CD4-positive, alpha-beta T cell treated with Interleukin-10 for 1 hour (primary cell): ENCODE measurements at places on chromosomes 13 and 19.

- no peak for DNase-seq
Measured at GRCh38 chr19:11401808-11402543, 17.1 kb downstream of the RGL3 start.

DNA sequence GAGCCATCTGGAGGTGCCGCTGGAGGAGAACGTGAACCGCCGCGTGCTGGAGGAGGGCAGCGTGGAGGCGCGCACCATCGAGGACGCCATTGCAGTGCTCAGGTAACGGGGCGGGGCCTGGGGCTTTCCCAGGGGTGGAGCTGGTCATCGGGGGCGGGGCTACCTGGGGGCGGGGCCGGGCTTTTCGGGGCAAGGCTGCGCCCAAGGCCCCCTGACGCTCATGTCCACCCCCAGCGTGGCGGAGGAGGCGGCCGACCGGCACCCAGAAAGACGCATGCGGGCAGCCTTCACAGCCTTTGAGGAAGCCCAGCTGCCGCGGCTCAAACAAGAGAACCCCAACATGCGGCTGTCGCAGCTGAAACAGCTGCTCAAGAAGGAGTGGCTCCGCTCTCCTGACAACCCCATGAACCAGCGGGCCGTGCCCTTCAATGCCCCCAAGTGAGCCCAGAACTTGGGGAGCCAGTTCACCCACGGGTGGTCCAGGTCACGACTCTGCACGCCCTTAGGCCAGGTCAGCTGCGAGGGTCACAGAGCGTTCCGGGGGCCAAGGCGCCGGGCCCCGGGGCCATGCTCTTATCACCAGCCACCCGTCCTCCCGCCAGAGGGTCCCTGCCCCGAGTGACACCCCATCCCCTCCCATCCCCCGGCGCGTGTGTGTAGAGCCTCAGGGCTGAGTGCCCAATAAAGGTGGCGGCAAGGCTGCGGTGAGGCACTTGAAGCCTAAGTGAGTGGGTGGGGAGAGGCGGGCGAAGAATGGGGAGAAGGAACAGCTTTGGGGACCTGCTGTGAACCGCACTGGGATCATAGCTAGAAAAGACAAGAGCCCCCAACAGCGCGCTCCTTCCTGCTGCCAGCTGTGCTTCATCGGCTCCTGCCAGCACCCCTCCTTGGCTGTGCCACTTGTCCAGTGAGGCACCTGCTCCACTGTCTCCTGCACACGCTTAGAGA is 10.7 kb downstream of the CCDC124 start:
- no peak for DNase-seq

- DNase-seq, result no peak
Measured at GRCh38 chr13:41654796-41655195, 197.4 kb downstream of the RGCC start.

DNA sequence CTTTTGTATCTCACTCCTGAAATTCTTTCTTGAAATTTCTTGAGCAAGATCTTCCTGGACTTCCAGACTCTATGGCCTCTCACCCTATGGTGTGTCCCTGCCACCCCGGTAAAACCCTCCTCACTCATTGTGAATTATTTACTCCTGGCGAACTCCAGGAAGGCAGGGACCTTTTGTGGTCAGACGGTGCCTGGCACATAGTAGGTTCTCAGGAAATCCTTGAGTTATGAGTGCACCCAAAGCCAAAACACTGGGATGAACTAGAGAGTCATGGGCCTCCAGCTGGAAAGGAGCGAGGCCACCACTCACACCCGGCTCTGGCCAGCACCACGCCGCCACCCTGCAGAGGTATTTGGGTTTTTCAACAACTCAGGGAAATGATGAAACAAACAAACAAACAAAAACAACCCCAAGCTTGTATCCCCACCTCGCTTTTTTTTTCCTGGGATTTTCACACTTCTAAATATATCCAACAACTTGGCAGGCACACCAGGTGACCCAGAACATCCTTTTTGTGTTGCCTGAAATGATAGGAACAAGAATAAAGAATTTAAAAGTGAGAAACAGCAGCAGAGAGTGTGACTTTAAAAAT is 11.2 kb downstream of the HPN start:
- DNase-seq, result no peak

GRCh38 chr13:73998631-73999030 is 135.6 kb downstream of the KLF12 start:
- no peak for DNase-seq

DNA sequence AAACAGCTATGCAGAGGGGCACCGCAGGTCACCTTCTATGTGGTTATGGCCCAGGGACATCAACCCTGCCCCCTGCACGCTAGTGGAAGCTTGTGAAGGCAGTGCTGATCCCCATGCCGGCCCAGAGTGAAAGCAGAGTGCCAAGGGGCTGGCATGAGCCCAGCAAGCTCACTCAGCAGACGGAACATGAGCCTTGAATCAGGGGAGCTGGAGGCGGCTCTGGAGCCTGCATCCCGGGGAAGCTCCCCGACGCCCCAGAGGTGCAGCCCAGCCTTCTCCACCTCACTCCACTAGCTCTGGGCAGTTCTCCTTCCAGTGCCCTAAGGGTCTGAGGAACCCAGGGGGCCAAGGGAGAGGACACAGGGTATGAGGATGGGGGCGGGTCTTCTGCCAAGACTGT is 19.0 kb upstream of the ISYNA1 start:
- DNase-seq, result no peak

DNA sequence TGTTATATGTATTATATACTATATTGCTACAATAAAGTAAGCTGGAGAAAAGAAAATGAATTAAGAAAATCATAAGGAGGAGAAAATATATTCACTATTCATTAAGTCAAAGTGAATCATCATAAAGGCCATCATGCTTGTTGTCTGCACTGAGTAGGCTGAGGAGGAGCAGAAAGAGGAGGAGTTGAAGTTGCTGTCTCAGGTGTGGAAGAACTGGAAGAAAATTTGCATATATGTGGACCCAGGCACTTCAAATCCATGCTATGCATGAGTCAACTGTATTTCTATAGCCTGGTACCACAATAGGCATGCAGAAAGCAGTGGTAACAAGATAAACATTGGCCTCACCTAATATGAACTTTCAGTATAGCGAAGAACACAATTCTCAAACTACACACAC is 135.9 kb upstream of the SGCG start:
- no peak for DNase-seq

DNA sequence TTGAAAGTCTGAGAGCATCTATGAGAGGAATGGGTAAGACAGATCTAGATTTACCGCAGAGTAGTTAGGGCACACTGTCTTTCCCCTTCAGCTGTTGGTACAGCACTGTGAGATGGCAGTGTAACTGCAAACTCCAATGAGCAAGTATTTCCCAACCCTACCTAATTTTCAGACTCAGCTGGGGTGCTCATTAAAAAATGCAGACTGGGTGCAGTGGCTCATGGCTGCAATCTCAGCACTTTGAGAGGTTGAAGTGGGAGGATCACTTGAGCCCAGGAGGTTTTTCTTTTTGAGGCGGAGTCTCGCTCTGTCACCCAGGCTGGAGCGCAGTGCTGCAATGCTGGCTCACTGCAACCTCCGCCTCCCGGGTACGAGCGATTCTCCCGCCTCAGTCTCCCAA is 12.6 kb downstream of the QPCTL start:
- DNase-seq, result no peak

- peak; percentile 27 for DNase-seq
Measured at GRCh38 chr19:10291554-10292205, 1.9 kb downstream of the ICAM5 start.

- no peak for DNase-seq
Measured at GRCh38 chr19:44672226-44672625, 944 bp downstream of the CEACAM19 start.
